ENCODE measurements at places on chromosomes 12 and 14.

GRCh38 chr14:37903343-37904191 is 304.1 kb upstream of the SSTR1 start:
- peak; percentile 63 for DNase-seq

- no peak for DNase-seq
Measured at GRCh38 chr14:37241198-37241597, 43.5 kb downstream of the MIPOL1 start.

DNA sequence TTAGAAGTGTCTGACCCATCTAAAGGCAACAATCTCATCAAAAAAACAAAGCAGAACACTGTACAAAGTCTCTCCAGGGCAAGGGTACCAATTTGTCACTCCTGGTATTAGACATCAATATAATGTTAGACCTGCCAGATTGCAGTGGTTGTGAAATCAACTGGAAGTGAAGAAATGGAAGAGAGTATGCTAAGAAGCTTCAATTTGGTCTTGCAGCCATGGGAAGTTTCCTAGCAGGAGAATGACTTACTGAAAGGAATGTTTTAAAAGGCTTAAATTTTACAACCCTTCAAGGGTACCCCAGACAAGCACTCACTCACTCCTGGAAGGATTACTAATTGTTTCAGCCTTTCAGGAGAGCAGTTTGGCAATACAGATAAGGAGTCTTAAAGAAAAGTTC is 18.9 kb downstream of the LLPH start:
- peak; percentile 70 for DNase-seq

GRCh38 chr12:20805921-20806320 is 4.6 kb upstream of the SLCO1B3 start:
- no peak for DNase-seq

DNA sequence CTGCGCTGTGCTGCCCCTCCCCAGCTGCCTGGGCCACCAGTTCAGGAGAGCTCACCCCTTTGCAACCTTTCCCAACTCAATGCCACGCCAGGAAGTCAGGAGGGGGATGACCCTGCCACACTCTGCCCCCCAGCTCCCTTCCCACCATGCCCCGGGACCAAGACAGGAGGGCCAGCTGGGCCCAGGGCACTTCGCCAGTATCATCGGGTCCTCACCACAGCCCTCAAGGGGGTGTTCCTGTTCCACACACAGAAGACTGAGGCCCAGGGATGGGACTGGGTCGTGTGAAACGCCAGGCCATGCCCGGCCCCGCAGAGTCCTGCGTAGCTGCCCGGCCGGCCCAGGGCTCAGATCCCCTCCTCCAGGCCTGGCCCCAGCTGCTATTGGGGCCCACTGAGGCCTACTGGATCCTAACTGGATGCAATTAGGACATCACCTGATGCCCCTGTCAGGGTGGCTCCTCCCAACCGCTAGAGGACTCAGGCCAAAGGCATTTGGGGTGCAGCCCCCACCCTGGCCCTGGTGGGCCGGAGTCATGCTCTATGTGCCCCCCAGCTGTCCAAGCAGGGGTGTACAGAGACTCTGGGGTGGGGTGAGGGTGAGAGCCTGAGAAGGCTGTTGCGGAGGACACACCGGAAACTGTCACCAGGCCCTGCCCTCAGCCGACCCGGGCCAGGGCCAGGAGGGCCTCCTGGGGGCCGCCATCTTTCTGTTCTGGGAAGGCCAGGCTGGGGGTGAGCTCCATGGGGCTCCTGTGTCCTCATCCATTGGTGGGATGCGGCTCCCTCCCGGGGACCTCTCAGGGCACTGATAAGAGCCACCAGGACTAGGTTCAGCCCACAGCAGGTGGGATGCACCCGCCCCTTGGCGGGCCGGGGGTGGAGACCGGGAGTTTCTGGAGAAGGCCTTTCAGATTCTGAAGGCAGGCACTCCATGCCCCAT is 29.3 kb upstream of the ANKRD9 start:
- peak; percentile 32 for DNase-seq

DNA sequence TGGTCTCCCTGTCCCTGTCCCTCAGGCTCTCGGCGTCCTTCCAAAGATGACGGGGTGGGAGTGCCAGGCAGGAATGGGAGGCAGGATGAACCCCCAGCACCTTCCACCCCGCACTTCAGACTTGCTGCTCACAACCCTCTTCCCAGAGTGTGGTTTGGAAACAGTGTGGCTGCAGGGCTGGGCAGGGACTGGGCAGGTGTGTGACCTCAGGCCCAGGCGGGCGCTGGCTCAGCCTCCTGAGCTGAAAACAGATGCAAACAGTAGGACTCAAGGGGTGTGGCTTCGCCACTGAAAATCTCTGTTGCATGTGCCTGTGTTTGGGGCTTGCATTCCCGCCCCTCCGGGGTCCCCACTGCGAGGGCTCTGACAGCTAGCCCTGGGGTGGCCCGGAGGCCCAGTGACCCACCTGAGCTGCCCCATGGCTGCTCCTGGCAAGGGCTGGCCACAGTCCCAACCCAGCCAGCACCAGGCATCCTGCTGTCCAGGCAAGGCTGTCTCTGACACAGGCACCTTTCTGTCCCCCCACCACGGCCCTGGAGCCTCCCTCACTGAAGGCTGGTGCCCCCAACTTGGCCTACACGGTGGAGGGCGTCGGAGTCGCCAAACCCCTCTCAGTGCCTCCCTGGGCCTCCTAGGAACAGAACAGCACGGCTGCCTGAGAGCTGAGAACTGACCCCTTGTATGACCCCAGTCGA is 46.1 kb downstream of the BEGAIN start:
- no peak for DNase-seq

- DNase-seq, result no peak
Measured at GRCh38 chr12:5954661-5955060, 9.6 kb upstream of the ANO2 start.

- no peak for DNase-seq
Measured at GRCh38 chr12:120886199-120887018, 17.7 kb downstream of the SPPL3 start.

- DNase-seq, result no peak
Measured at GRCh38 chr14:63212776-63213500, 8.7 kb downstream of the RHOJ start.

GRCh38 chr12:122969676-122970075 is 3.4 kb upstream of the ABCB9 start:
- no peak for DNase-seq

GRCh38 chr12:15697201-15697600 is 92.0 kb downstream of the EPS8 start:
- no peak for DNase-seq

DNA sequence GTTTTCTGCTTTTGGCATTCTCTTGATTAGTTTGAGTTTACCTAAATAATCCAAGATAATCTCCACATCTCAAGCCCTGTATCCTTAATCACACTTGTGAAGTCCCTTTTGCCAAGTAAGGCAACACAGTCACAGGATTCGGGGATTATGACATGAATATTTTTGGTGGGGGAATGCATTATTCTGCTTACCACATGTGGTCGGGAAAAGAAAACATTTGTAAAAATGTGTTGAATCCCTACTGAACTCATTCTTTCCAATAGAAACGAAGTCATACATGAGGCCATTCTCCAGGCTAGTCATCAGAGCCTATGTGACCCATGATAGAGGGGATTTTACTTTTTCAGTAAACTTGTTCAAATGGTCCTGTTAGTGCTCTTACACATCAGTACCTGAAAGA is 58.5 kb upstream of the PRICKLE1 start:
- DNase-seq, result no peak

- DNase-seq, result no peak
Measured at GRCh38 chr14:60510254-60510950, 1.5 kb downstream of the SIX6 start.

DNA sequence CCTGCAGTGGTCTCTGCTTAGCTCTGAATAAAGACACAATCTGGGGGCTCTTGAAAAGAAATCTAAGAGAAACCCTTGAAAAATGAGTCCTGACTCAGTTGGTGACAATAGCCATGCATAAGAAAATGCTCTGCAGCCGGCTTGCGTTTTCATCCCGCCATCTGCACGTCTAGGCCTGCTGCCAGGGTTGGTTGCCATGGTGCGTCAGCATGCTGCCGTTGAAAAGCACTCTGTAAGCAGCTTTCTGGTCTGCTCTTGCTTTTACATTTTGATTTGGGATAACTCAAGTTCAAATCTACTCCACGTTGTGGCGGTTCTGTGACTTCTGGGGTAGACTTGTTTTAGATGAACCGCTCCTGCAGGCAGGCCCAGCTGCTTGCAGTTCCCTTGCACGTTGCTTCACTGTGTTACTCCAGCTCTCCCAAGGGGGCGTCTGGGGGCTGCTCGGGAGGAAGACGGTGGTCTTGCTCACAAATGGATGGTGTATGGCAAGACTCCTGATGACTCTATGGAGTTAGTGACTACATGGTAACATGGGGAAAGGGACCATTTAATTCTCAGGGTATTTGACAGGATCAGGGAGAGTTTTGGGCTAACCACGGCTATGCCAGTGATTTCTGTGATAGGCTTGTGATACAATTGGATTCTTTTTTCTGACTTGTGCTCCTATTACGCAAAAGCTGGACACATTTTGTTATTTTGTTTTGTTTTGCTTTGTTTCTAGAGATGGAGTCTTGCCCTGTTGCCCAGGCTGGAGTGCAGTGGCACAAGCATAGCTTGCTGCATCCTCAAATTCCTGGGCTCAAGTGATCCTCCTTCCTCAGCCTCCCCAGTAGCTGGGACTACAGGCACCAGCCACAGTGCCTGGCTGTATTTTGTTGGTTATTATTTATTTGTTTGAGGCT is 15.8 kb downstream of the WNT5B start:
- peak; percentile 83 for DNase-seq

- DNase-seq, result peak; percentile 28
Measured at GRCh38 chr12:76670776-76671175, 93.1 kb upstream of the ZDHHC17 start.

- DNase-seq, result peak; percentile 10
Measured at GRCh38 chr12:30989754-30990153, 63.2 kb downstream of the TSPAN11 start.

DNA sequence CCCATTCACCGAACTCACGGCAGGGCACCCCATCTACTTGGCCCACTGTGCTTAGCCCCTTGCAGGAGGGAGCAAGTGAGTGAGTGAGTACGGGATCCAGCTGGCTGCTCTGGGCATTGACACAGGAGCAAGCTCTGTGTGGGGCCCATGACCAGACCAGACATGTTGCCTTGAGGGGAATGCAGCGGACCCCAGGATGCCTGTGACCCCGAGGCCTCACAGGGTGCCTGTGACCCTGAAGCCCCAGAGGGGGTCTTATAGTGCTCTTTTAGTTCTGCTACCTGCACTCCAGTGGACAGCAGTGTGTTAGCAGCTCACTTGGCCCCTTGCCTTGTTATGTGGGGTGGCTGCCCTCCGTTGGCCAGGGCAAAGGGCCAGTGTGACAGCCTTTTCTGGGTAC is 255.8 kb downstream of the ETNK1 start:
- no peak for DNase-seq

GRCh38 chr14:59787045-59787674 is 83.4 kb downstream of the RTN1 start:
- no peak for DNase-seq

DNA sequence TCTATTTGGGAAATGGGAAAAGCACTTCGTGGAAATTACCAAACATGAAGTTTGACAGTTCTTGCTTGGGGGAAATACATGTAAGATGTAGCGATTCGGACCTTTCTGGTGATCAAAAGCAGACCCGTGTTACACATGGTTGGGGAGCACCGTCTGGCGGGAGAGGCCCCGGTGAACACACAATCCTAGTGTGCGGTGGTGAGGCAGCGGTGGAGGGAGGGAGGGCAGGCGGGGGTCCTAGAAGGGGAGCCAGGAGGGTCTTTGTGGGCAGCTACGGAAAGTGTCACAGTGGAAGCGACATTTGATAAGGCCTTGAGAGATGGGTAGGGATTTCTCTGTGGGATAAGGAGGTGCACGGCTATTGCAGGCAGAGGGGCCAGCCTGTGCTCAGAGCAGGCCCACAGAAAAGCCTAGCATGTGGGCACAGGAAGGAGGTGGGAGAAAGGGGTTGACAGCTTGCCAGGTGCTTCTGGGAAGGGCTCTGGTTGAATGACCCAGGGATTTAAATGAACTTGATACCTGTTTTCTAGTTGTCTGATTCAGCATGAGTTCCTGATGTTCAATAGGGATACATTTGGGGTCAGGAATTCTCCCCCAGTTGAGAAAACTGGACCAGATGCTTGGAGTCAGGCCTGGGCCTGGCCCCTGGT is 7.2 kb downstream of the MVK start:
- DNase-seq, result no peak

- DNase-seq, result no peak
Measured at GRCh38 chr12:81440001-81440400, 319.1 kb downstream of the PPFIA2 start.

GRCh38 chr12:92541731-92542130 is 161.1 kb upstream of the PLEKHG7 start:
- DNase-seq, result no peak

- DNase-seq, result no peak
Measured at GRCh38 chr12:57216014-57216911, at the start of gene NXPH4. NXPH4 (plus strand) TSS chr12:57216794; CDS start chr12:57216970, 176 bp downstream.

GRCh38 chr12:110050927-110051326 is 2.6 kb upstream of the C12orf76 start:
- DNase-seq, result no peak

DNA sequence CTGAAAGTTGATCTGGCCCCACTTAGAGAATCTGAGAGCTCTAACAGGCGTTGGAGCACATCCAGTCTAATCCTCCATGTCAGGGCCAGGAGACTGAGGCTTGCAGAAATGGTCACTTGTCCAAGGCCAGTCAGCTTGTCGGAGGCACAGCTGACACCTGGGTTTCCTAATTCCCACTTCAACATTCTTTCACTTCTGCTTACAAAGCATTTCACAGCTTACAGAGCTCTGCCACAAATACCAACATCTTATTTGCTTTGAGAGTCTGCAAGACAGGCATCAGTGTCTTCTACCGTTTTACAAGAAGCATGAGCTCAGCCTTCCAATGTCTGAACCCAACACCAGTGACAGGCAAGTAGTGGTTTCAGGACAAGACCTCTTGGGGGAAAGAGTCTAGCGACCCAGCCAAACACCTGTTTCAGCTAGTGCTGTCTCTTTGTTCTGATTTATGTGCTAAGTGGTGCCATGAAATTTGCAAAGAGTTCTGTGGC is 31.8 kb downstream of the ISCA2 start:
- no peak for DNase-seq

DNA sequence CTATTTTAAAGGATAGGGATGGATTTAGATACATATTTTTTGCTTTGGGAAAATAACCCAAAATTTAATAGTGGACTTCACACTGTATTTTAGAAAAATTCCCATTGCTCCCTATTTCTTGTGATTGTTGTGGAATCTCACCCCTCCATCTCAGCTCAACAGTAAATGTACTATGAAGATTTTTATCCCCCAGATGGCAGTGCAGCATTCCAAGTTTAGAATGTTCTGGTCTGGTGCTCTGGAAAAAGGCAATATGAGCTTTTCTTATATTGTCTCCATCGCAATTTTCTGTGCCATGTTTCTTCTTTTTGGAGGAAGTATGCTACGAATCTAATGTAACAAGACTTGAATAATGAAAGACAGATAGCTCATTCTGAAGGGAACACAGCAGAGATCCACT is 471.7 kb upstream of the SYT1 start:
- DNase-seq, result peak; percentile 13

- no peak for DNase-seq
Measured at GRCh38 chr12:104741077-104741476, 217.0 kb downstream of the SLC41A2 start.

- DNase-seq, result no peak
Measured at GRCh38 chr12:58918469-58918844, 1.8 kb downstream of the LRIG3 start.

GRCh38 chr12:9757433-9758025 is 3.2 kb downstream of the CD69 start:
- no peak for DNase-seq

All from fibroblast of villous mesenchyme (primary cell).